ENCODE measurements at places on chromosomes 11 and 22.

GRCh38 chr11:33907421-33907820 lies 15.5 kb upstream of the LMO2 start:
- DNase-seq, result no peak

GRCh38 chr11:130516554-130517505 lies 68.4 kb downstream of the ADAMTS15 start:
- no peak for DNase-seq

GRCh38 chr11:67351275-67352005 lies 1.9 kb downstream of the POLD4 start:
- peak; percentile 59 for DNase-seq

DNA sequence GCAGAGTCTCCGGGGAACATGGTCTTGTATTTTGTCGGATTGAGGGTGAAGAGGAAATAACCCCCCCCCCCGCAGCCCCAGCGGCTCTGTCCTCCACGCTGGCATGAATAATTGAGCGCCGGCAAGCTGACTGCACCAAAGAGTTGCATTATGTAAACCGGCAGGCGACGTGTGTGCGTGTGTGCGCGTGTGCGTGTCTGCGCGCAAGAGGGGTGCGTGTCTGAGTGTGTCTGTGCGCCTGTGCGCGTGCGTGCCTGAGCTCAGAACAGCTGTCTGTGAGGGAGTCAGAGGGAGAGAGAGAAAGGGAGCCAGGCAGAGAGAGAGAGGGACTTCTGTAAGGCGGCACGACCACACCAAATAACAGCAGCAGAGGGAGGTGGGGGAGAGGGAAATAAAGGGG lies 94.4 kb downstream of the SCN3B start:
- DNase-seq, result peak; percentile 60

DNA sequence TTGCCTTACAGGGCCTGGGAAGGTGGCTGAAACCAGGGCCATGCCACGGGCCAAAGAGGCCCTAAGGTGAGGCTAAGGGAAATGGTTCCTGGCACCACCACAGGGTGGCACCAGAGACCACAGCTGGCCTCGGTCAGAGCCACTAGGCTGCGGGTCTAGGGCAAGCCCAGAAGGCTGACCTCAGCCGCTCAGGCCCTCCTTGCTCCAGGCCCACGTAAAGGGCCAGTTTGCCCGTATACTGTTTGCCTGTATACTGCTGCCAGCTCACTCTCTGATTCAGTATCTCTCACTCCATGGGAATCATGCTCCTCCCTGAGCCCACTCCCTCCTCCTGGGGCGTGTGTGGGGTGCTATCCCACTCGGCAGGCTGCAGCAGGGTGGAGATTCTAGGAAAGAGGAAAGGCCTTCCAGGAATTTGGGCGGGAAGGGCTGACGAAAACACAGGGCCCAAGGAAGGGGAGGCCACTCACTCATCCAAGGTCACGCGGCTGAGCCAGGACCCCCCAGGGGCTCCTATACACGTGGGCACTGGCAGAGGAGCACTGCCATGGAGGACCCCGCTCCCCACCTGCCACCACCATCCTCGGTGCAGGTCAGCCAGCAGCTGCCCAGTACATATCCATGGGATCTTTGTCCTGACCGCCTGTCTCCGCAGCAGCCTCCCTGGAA lies 62.4 kb downstream of the NECTIN1 start:
- DNase-seq, result peak; percentile 85

- DNase-seq, result no peak
These were observed 14.9 kb downstream of the MMP20 start for GRCh38 chr11:102610200-102610599.

GRCh38 chr22:37054600-37055365 lies 3.2 kb downstream of the KCTD17 start:
- DNase-seq, result no peak

DNA sequence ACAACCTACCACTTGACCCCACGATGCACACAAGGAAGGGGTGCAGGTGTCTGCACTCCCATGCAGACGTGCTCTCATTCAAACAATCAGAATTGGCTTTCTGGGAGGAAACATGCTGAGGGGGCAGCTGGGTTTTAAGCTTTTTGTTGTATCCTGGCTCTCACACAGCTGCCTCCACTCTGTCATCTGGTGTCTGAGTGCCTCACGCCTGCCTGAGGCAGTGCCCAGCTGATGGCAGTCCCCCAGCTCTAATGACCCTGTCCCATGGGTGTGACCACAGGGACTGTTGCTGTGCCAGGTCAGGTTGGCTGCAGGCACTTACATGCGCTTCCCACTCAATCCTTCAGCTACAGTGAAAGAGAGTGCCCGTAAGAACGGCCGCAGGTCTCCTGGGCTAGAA lies 53.7 kb downstream of the ARFGAP3 start:
- no peak for DNase-seq

- no peak for DNase-seq
These were observed 5.3 kb downstream of the PPM1F start for GRCh38 chr22:21947040-21948014.

DNA sequence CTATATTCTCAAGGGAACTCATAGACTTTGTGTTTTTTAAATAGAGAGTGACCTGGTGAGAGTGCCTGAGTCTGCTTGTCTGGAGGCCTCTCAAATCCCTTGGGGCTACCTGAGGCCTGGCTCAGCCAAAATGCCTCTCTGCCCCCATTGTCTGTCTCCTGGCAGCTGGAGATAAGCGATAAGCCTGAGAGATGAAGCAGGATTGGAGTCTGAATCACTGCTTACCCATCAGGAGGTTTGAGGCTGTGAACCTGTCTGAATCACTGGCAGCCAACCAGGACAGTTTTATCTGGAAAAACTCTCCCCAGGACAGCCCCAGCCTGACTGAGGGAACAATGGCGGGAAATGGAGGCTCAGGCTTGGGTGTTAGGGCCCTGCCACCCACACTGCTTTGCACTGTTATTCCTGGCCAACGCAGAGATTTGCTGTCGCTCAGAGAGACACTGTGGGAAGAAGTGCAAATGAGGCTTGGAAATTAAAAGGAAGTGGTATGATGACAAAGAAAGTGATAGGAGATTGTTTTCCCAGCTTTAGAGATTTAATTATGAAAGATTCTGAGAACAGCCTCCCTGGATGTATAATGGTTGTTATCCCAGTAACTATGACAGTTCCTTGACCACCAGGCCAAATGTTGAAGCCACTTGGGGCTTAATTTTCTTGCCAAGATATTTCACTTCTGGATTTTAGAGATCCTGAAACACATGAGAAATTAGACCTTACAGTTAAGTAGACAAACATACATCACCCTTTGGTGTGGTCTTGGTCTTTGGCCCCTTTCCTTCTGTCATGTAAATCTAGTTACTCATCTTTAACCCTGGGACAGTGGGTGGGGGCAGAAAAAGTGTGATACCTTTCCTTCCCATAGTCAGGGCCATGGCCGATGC lies 102.1 kb downstream of the RASSF10 start:
- DNase-seq, result no peak

DNA sequence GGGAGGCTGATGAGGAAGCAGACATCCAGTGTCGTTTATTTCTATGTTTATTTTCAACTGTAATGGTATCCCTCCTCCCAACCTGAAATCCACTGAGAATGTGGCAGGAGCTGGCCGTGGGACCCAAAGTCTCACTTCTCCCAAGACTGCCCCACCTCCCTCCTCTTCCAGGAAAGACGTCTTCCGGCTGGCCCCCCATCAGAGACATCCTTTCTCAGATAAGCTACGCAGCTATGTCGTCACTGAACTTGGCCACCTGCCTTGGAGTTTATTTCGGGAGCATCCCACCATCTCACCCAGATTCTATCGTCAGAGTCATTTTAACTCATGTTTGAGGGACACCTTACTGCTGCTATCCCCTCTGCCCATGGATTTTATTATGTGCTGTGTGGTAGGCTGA lies 13.9 kb downstream of the TMEM184B start:
- no peak for DNase-seq

DNA sequence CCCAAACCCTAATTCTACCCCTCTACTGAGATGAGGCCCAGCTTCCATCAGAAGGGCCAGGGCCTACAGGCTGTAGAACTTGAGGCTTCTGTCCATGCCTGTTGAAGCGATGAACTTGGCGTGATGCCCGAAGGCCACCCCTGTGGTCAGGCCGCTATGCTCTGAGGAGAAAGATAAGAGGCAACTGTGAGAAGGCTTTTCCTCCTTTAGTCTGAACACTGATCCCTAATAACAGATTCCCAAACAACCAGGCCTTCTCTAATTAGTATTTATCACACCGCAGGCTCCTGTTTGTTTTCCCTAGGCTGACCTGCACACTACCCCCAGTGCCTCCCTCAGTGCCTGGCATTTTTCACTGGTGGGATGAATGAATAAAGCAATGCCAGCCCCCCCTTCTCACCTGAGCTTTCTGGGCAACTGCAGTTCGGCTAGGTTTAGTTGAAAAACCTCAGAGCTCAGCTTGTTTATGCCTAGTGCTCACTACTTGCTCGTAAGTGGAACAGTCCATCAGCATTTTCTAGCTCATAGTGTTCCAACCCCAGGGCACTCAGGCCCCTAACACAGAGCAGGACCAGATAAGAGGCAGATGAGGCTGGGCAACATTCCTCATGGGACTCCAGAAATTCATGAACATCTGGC lies 15.2 kb downstream of the PRPF19 start:
- no peak for DNase-seq

- DNase-seq, result no peak
These were observed 61.8 kb downstream of the ANO1 start for GRCh38 chr11:70139785-70140410.

DNA sequence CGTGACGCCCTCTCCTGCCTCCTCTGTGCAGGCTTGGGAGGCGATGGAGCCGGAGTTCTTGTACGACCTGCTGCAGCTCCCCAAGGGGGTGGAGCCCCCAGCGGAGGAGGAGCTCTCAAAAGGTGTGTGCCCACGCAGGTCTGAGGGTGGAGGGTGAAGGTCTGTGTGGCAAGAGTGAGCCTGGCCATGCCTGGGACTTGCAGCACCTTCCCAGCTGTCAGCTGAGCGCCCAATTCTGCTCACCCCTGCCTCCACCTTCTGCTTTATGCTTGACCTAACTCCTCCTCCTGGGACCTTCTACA lies 2.5 kb downstream of the PARVG start:
- no peak for DNase-seq

DNA sequence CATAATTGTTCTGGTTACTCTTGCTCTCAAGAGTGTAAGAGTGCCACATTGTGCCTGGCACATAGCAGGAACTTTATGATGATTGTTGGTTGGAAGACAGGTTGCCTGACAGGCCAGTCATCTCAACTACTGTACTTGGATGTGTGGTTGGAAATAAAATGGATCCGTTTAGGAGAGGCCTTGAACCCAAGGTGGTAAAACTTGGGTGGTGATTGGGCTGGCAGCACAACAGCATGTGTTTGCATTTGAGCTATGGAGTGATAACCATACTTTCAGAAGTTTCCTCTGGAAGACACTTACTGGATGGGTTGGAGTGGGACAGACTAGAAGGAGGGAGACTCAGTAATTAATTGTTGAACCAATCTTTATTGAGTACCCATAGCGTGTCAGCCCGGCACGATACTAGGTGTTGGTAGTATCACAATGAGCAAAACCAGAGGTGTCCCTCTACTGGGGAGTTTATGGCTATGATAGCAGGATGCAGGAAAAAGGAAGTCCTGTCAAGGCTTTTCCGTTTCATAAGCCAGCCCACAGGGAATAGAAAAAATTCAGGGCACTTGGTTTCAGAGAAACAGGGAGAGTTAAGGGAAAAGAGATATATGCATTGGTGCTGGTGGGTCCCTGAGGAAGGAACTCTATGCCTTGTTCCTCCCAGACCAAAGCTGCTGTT lies 3.1 kb upstream of the TMEM109 start:
- DNase-seq, result no peak

- DNase-seq, result peak; percentile 91
These were observed 3.8 kb downstream of the EHD1 start for GRCh38 chr11:64874308-64875240.

DNA sequence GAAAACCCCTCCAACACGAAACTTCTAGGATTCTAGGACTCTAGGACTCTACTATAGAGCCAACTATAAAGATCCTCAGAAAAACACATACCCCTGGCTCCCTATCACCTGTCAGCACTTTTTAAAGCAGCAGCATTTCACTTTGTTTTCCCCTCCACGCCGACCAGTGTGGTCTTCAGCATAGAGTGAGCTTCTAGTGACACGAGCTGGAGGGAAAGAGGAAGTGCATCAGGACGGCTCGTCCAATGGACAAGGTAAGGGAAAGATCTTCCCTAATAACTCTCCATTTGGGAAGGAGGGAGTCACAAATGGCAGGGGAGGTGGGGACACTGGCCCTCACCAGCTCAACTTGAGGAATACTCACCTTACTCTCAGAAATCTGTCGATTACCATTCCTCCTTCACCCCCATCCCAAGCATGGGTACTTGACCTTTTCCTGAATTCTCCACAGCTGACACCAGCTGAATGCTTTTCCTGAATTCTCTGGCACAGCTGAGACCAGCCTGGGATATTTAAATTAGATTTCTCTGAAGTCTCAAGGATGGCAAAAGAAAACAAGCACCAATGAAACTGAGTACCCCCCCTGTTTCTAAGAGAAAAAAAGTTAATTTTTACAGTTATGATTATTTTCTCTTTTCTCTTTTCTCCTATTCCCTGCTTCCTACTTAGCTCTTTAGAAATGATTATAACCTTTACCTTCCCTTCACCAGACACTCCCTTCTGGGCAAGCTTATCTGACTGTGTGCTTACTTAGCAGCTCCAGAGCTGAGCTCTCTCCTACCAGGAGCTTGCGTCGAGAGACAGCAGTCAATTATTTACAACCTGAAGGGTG lies 33.3 kb upstream of the NNMT start:
- DNase-seq, result peak; percentile 50

- no peak for DNase-seq
These were observed 5.2 kb downstream of the IGLL1 start for GRCh38 chr22:23574877-23575276.

DNA sequence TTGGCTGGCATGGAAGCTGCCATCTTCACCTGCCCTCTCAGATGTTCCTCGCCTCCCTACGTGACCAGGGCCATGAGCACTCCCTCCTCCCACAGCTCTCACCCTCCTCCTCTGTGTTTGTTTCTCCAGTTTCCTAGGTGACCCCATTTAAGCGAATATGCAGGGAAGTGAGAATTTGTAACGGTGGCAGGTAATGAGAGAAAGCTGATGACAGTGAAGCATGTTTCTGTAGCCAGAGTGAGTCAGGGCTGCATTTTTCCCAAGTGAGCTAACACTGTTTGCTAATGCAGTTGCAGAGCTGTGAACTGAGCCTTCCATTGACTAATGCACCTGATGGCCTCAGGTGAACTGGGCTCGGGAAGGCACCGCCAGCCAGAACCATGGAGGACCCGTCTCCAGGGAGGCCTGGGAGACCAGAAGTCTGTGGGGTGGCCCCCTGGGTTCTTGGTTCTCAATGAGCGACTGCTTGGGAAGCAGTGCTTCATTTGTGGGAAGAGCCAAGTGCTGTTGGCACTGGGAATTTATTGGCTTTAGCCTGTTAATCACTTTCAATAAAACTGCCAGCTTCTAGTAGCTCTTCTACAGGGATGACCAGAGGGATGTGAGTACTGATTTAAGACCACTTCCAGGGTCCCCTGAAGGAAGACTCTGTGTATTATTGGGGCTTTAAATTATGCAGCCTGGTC lies 64.5 kb downstream of the BARX2 start:
- no peak for DNase-seq

GRCh38 chr11:134062265-134063123 lies 6.4 kb upstream of the JAM3 start:
- DNase-seq, result no peak

- no peak for DNase-seq
These were observed 95.5 kb downstream of the SIK3 start for GRCh38 chr11:117002639-117003299.

GRCh38 chr11:64241491-64242374 lies 838 bp downstream of the FKBP2 start:
- DNase-seq, result no peak

- DNase-seq, result peak; percentile 47
These were observed 13.6 kb downstream of the SCARF2 start for GRCh38 chr22:20423906-20424551.

GRCh38 chr11:124892146-124892545 lies 5.5 kb downstream of the ROBO4 start:
- no peak for DNase-seq
